ENCODE measurements at places on chromosomes 1 and 21.

- DNase-seq = no peak
Observed at GRCh38 chr1:25858906-25859789, at the start of gene AUNIP. TSS of gene AUNIP (minus strand) at chr1:25859457. CDS start at chr1:25859357, 100 bp downstream.

- DNase-seq = no peak
Observed at GRCh38 chr1:206809504-206810084, 37.3 kb upstream of the IL10 start.

DNA sequence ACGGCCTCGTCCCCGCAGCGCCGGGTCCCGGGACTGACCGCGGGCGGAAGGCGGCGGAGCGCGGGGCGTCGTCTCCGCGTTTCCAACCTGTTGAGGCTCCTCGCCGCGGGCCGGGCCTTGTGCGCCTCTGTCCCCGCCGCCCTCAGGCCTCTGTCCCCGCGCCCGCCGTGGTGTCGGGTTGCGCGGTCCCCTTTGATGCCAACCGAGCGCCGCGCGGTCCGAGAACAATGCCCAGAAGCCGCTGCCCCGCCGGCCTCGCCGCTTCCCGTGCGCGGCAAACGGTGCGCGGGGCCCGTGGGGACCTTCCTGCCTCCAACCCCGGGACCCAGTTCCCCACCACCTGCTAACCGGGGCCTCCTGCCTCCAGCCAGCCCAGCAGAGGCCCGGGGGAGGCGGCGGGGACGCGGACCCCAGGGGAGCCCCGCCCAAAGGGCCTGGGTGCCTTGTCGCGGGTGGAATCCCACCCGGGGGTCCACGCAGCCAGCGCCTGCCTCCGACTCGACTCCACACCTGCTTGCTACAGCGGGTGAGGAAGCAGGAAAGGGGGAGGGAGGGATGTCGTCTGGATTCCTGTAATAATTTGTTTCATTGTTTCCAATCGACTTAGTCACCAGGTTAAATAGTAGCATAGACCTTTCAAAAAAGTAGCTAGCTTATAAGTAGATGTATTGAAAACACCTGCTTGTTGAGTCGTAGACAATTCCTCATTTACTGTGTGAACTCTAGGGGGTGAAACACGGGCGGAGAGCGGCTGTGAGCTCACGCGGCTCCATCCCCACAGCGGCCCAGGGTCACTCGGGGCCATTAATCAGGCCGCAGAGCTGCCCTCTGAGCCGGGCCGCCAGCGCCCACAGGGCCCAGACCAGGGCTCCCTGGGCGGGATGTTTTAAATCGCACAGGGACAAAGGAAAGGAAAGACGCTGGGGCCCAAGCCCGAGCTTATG lies 1.1 kb downstream of the COL18A1 start:
- DNase-seq = no peak

- DNase-seq = no peak
Observed at GRCh38 chr21:24693779-24694178, 913.5 kb downstream of the MRPL39 start.

DNA sequence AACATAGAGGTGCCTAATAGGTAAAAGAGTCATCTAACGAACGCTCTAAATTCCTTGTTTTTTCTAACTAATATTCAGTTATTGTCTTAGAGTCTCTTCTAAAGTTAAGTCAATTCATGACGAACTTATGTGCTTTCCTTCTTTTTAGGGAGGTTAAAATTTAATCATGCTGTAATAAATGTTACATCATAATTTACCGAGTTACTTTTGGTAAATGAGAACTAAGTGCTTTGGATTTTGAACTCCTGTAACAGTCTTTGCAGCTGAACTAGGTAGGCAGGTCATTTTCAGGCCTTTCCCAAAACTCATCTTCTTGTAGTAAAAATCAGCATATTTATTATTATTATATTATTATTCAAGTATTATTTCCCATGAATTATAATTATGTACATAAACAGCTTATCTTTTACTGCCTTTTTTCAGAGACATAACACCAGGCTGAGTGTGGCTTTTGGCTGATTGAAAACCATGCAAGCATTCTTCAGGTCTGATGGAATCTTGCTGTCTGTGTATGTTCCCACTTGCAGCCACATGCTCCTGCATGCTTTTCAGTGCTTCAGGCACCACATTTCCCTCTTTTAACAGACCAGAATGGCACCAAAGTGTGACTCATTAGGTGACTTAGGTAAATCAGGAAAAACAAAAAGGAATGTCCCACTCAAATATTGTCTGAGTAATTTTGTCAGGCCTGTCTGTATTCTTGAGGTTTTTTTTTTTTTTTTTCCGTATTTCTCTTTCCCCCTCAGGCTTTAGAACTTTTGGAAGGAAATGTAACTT lies 81.0 kb upstream of the CD55 start:
- no peak for DNase-seq

DNA sequence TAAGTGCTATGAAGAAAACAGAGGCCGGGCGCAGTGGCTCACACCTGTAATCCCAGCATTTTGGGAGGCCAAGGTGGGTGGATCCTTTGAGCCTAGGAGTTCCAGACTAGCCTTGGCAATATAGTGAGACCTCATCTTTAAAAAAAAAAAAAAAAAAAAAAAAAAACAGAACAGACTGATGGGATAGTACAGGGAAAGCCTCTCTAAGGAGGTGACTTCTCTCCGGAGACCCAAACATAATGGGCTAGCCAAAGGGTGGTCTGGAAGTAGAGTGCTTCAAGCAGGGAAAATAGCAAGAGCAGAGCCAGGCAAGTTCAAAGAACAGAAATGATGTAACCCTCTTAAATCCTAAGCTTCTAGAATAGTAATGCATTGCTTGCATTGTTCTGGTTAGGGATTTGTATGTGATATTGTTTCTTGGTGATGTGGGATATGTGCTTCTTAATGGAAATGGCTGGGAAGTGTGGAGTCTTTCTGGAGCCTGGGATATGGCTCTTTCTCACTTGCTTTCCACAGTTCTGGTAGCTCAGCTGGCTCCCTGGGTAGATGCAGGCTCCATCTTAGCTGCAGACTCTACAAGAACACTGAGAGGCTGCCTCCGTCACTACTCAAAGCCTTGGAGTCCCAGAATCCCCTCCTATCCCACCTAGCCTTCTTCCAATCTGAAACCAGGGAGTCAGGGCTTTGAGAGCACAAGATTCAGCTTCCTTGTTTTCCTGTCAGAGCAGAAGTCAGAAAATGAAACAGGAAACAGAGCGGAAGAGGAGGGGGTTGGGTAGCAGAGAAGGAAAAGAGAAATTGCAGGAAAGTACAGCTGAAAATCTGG lies 1.9 kb upstream of the PIGV start:
- DNase-seq = no peak

DNA sequence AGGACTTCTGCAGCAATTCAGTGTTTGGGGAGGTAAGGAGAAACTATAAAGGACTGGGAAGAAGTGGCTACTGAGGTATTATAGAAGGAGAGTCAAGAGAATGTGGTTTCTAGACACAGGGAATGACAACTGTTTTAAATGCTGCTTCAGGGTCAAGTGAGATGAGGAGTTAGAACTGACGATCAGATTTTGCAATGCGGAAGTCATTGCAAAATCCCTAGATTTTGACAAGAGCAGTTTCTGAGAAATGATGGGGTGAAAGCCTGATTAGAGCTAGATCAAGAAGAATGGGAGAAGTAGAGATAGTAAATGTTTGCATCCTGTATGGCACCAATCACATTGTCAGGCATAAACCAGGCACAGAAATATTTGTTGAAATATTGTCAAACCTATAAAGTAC lies 4.7 kb upstream of the TSNAX start:
- DNase-seq = no peak

- DNase-seq = no peak
Observed at GRCh38 chr1:59055908-59056719, 240.8 kb upstream of the FGGY start.

- DNase-seq = no peak
Observed at GRCh38 chr1:184910005-184910404, 64.3 kb downstream of the NIBAN1 start.

DNA sequence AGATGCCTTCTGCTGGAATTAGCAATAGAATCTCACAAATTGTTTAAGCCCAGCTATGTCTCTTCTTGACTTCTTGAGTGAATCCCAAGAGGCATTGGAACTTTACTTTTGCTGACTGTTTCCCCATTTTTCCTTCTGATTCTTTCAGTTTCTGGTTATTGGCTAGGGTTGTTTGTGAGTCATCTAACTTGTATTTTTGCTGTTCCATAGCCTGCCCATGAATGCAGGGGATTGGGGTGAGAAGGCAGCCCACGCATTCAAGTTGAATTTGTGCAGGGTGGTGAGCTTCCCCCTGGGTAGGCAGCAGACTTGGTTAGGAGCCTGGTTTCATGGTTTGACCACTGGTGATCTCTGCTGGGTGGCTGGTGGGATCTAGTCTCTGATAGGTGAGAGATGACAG lies 10.4 kb upstream of the KLF17 start:
- no peak for DNase-seq

DNA sequence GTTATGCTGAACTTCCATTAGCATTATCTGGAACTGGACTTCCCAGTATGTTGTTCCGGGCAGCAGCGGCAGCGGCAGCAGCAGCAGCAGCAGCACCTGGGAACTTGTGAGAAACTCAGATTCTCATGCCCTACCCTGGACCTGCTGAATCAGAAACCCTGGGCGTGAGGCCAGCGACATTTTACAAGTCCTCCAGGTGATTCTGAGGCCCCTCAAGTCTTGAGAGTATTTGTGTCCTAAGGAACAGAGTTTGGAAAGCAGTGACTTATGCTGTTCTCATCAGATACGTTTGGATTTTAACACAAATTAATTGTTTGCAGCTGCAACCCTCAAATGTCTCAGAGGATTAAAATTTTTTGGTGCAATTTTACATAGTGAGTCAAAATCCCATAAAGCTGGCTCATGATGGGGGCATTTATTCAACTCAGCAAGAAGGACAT lies 157.2 kb upstream of the KAZN start:
- DNase-seq = no peak

DNA sequence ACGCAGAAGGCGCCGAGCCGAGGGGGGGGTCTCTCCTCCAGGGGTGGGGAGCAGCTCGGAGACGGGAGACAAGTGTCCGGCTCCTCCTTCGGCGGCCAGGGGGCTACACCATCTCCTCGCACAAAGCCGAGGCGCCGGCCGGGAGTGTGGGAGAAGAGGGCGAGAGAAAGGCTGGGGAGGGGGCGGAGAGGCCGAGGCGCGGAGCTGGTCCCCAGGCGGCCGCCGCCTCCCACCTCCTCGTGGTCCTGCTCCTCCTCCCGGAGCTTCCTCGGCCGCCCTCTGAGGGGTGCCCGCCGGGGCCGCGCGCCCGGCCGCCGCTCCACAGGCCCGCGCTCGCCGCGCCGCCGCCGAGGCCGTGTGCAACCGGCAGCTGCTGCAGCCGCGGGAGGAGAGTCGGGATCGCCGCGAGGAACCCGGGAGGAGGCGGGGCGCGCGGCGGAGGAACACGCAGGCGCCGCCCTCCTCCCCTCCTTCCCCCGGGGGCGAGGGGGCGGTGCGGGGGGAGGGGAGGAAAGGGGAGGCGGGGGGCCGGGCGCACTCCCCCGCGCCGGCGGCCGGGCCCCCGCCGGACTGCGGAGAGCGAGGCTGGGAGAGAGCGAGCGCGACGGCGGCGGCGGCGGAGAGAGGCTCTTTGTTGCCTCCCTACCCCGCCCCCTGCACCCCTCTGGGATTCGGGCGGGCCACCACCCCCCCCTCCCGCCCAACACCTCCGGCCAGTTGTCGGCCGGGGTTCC lies at the start of gene ENAH:
Gene ENAH (minus strand): TSS at position 395 of the 734 bp plus-strand sequence. CDS start 433 bp downstream, outside the sequence.
- no peak for DNase-seq

DNA sequence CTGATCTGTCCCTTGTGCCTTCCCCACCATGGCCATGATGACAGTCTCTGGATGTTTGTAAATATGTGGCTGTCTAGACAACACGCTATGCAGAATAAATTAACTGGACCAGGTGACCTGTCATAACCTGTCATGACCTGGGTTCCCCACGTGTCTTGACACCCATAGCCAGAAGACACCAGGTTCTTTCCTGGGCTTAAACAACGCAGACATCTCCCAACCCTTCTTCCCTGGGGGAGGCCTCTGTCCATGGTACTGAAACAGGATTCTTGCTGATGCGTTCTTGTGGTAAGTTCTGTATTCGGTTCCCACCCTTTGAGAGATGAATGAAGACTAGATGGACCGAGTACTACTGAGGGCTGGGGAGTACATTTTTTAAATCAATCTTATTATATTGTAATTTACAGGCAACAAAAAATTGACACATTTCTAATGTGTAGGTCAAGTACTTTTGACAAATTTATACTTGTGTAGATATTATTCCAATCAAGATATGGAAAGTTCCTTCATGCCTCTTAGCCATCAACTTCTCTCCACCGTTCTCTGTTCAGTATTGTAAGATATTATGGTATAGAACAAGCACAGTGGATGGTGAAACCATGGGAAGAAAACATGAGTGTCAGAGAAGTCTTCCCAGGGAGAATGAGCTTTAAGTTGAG lies 738.8 kb downstream of the PTPRU start:
- no peak for DNase-seq

DNA sequence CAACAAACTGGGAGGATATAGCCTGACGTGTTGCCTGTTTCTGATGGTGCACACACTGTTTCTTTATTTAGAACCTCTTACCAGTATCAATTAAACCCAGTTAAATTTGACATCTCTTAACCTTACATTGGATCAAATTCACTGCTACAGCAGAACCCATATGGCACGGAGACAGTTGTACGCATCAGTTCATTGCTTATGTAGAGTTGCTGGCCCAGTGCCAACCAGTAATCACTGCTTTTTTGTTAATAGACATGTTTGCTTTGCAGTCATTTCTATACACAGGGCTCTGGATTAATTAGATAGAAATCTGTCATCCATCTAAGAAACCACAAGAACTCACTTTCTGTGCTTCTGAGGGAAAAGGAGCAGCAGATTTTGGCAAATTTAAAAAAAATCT lies 154.0 kb downstream of the RWDD3 start:
- no peak for DNase-seq

DNA sequence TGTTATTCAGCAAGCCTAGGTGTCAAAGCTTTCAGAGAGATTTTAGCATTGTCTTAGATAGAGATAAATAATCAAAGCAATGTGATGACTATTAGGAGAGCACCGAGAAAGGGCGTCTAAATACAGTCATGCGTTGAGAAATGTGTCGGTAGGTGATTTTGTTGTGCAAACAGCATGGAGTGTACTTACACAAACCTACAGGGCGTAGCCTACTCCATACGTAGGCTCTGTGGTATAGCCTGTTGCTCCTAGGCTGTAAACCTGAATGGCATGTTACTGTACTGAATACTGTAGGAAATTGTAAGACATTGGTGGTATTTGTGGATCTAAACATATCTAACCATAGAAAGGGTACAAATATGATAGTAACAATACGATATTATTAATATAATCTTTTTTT lies 31.8 kb downstream of the KIF1B start:
- no peak for DNase-seq

- DNase-seq = no peak
Observed at GRCh38 chr1:13948888-13949391, 249.0 kb downstream of the PRDM2 start.

- no peak for DNase-seq
Observed at GRCh38 chr1:2973601-2974593, 47.4 kb upstream of the ACTRT2 start.

- no peak for DNase-seq
Observed at GRCh38 chr1:207025146-207025880, 7.2 kb downstream of the C1orf116 start.

GRCh38 chr1:68232289-68233148 lies at the start of gene WLS:
TSS of gene WLS (minus strand) at chr1:68232523. CDS start at chr1:68232299, 224 bp downstream.
- no peak for DNase-seq

GRCh38 chr1:226490426-226490809 lies 58.1 kb upstream of the STUM start:
- no peak for DNase-seq

GRCh38 chr1:213122514-213122929 lies 71.5 kb downstream of the RPS6KC1 start:
- no peak for DNase-seq

- no peak for DNase-seq
Observed at GRCh38 chr1:4935807-4936206, 281.4 kb downstream of the AJAP1 start.

- DNase-seq = no peak
Observed at GRCh38 chr1:238964631-238965030, 421.7 kb upstream of the CHRM3 start.
